ENCODE measurements at places on chromosomes 4 and X.
A peak's percentile ranks its signal among the peaks of the same experiment; 100 is the strongest.

GRCh38 chr4:47109379-47109778, 78.0 kb downstream of the GABRB1 start:
- DNase-seq = no peak

DNA sequence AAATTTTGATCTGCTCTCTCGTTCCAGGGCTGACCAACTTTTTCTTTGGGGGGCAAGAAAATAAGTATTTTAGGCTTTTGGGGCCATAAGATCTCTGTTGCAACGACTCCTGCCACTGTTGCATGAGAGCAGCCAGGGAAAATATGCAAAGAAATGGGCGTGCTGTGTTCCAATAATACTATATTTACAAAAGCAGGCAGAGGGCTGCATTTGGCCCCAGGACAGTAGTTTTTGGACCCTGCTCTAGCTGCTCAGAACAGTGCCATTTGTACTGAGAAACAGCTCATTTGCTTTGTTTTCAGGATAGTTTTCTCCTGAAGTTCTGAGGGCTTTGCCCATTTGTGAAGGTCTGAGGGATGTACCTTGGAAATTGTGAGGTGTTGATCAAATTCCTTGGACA, 135.1 kb upstream of the MBNL3 start:
- no peak for DNase-seq

- DNase-seq = no peak
These were observed 62.5 kb downstream of the RGS12 start for GRCh38 chr4:3355266-3355748.

GRCh38 chr4:108109997-108110416, 58.7 kb downstream of the LEF1 start:
- no peak for DNase-seq

DNA sequence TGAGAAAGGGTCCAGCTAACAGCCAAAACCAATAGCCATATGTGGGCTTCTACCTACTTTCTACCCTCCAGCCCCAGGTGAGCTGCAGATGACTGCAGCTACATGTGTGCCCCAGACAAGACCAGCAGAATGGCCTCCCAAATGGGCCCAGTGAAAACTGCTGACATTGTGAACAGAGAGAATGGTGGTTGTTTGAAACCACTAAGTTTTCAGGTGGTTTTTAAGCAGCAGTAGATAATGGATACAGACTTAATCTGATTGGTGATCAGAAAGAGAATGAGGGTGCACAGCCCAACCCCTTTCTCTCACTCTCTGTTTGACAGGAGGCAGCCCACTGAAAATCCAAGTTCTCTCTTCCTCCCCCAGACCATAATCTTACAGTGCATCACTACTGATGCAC, 42.5 kb upstream of the BBS12 start:
- DNase-seq = peak; percentile 26

- no peak for DNase-seq
These were observed 10.3 kb upstream of the CXCL2 start for GRCh38 chr4:74109116-74109869.

DNA sequence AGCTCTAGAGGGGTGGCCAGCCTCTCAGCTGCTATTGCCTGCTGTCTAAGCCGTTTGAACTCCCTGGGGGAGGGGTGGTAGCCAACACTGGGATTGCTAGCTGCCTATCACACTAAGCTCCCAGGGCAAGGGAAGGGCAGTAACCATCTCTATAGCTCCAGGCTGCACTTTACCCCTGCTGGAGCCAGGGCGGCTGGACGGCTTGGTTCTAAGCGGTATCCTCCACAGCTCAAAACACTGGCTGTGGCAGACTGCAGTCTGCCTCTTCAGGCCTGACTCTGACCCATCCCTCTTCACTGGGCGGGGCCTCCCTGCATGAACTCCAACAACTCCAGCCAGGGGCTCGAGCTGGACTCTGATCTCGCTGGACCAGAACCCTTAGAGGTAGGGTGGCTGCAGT, 55.3 kb upstream of the GNRHR start:
- DNase-seq = no peak

DNA sequence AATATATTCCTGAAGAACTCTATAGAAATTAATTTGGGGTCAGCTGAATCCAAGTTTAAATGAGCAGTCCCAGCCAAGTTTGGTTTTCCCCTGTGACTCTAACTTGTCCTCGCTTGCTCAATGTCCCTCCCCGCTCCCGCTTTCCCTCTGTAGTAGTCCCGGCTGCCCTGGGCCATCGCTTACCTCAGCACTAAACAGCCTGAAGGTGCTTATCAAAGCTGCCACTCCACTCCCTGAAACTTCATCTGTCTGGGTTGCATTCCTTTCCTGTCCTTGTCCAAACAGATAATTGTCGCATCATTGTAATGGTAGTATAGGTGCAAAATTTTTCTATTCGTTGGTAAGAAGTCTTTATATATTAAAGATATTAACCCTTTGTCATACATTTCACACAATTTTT, 12.8 kb downstream of the SLC25A43 start:
- no peak for DNase-seq

DNA sequence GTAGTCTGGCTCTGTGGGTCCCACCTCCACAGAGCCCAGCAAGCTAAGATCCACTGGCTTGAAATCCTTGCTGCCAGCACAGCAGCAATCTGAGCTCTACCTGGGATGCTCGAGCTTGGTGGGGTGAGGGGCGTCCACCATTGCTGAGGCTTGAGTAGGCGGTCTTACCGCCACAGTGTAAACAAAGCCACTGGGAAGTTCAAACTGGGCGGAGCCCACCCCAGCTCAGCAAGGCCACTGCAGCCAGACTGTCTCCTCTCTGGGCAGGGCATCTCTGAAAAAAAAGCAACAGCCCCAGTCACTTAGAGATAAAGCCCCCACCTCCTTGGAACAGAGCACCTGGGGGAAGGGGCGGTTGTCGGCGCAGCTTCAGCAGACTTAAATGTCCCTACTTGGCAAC, 243.2 kb upstream of the POF1B start:
- no peak for DNase-seq

DNA sequence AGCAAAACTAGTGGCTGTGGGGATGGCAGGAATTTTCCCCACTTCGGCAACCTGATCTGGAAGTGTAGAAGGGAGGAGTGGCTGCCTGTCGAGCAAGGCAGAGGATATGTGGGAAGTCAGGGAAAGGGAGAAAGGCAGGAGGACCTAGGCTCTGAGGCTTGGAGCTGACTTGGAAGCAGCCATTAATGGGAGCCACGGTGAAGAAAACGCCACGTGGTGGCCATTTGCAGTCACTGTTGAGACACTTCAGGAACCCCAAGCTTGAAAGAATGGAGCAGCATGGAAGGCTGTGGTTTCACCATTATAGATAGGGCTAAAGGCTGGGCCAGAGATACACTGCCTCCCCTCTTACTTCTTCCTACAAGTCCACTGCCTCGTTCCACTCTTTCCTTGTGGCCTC, 41.8 kb upstream of the MAML3 start:
- no peak for DNase-seq

DNA sequence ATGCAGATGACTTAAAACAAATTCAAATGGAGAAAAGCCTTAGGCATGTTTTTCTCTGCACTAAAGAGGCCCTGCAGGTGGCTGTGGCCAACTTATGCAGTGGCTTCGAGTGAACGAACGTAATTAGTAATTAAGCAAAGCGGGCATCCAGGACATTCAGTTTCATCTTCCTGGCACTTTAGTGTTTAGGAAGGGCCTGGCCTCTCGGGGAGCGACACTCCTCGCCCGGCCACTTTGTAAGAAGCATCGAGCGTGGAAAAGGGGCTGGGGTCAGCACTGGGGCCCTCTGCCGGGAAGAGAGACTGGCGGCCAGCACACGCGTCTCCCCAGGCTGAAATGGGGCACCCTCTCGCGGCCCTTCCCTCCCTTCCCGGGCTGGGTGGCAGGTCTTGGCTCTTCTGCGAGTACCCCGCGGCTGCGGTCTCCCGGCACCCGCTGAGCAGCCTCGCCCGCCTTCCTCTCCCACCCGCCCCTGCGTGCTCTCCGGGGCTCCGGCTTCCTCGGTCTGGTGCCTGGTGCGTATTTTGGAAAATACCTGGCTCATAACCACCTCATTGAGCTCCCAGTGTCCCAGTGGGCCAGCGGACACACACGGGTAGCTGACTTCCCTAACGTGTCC, 677 bp upstream of the CYP4V2 start:
- DNase-seq = peak; percentile 51

- DNase-seq = no peak
These were observed 322.0 kb upstream of the PPARGC1A start for GRCh38 chr4:24211856-24212255.

- DNase-seq = no peak
These were observed 302.4 kb downstream of the IL1RAPL1 start for GRCh38 chrX:28889591-28890090.

DNA sequence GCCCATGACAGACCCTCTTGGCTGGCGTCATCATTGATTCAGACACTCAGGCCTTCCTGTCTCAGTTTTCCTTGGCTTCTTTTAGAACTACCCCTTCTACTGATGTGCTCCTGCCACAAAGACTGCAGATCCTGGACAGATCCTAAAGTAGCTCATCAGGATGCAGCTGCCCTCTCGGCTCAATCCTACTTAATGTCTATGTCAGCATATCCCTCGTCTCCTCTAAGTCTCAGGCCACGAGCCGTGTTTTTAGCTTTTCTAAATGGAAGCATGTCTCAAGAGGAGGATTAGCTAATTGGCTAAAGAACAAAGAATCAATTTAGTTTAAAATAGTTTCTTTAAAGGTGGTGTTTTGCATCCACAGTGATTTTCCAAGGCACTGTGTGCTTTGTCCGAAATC, 447.7 kb downstream of the STIM2 start:
- no peak for DNase-seq

- DNase-seq = no peak
These were observed 35.2 kb downstream of the SMIM20 start for GRCh38 chr4:25949173-25949748.

- no peak for DNase-seq
These were observed 860.0 kb upstream of the POU3F4 start for GRCh38 chrX:82648062-82648461.

DNA sequence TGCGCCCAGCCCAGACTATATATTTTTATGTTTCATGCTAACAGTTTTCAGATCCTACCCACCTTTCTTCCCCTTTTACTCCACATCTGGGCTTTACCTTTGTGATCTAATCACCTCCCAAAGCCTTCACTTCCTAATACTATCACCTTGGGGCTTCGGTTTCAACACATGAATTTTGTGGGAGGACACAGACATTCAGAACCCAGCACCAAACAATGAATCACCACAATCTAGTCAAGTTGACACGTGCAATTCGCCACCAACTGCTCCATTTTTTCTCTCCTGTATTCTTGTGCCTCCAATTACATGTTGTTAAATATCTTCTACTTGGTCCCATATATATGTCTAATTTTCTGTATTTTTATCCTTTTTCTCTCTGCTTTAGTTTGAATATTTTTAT, 41.8 kb upstream of the STX18 start:
- DNase-seq = no peak

- no peak for DNase-seq
These were observed 348.2 kb upstream of the GRIA3 start for GRCh38 chrX:122835886-122836285.

GRCh38 chrX:103446665-103447302, 70.4 kb downstream of the BEX3 start:
- no peak for DNase-seq

- no peak for DNase-seq
These were observed 12.1 kb downstream of the LETM1 start for GRCh38 chr4:1843852-1844251.

DNA sequence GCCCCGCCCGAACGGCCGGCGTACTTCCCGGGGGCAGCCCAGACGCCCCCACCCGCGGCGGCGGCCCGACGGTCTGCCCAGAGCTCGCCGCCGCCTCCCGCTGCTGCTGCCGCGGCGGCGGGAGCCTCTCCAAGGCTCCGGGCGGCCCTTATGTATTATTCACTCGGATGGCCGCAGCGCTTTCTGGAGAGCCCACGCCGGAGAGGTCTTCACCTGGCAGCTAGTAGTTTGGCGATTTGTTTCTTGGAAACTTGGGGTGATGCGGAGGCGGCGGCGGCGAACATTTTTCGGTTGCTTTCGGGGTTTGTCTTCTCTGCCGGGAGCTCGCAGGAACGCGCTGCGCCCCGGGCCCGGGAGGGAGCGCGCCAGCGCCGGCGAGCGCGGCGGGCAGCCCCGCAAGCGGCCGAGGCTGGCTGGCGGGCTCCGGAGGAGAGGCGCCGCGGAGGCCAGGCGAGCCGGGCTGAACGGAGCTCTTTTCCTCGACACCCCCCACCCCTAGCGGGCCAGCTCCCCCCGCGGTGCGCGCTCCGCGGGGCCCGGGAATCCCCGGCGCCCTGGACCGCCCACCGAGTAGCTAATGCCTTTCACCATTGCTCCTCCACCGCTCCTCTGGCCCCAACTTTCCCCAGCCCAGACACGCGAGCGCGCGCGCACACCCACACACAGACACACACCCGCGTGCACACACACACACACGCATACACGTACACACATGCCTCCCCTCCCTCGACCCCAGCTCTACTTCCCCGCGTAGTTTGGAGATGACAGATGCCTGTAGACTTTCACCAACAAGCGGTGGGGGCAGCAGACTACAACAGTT, 113.5 kb downstream of the DHX15 start:
- DNase-seq = peak; percentile 36

- no peak for DNase-seq
These were observed 34.6 kb upstream of the TBC1D9 start for GRCh38 chr4:140790765-140791164.

DNA sequence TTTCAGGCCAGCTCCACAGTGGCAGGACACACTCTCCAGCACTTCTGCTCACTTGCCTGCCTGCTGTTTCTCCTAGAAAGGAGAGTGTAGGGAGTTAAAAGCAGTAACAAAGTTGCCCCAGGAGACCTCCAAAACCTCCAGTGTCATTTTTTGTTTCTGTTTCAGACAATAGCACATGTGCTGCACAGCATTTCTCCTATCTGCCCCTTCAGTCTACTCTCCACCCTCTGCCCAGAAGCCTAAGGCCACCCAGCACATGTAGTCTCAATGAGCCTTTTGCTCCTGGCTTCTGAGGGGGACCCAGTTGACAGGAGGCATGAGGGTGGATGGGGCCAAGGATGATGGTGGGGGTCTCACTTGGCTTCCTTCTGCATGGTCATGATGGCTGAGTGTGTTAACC, 329.6 kb upstream of the CLNK start:
- DNase-seq = no peak

DNA sequence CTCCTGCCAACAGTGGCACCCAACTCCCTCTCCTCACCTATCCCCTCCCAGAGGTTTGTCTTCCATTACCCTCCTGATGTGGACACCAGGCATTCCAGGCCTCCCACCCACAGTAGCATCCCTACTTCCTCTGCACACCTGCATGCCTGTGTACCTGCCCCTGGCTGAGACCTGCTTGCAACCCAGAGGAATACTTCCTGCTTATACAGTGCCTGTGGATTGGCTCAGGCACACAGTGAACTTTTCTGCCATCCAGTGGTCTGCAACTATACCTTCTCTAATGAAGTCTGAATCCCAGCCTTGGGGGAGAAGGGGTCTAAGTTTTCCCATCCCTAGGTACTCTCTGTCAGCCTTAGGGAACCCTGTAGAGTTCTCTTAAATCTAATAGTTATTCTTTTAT, 169.9 kb downstream of the IQCM start:
- DNase-seq = no peak

- no peak for DNase-seq
These were observed 98.0 kb upstream of the DCLK2 start for GRCh38 chr4:149980121-149980682.
